CD14-positive monocyte (primary cell): ENCODE measurements at places on chromosomes 5 and 9.

DNA sequence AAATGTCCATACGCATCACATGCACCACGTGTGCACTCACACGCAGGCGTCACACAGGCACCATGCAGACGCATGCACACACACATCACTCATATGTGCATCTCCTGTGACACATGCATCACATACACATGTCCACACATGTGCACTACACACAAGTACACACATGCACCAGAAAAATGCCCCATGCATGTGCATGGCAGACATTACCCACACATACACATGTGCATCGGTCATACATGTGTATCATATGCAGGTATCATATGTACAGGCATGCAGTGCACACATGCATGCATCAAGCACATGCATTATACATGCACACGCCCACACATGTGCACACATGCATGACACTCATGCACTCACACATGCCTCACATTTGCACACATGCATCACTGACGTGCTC is 26.1 kb downstream of the ADAMTS2 start:
- H3K4me1 ChIP-seq = no peaks in the 10 kb centered on the region
- H3K36me3 ChIP-seq = no peaks in the 10 kb centered on the region
- no peak overlapping the region for H3K27ac ChIP-seq
- H3K27me3 ChIP-seq = no peaks in the 10 kb centered on the region
- DNase-seq = no peak
- H3K4me3 ChIP-seq = no peak overlapping the region

GRCh38 chr5:109743770-109744212 is 54.1 kb downstream of the MAN2A1 start:
- no peak for DNase-seq
- no peaks in the 10 kb centered on the region for H3K27me3 ChIP-seq
- H3K27ac ChIP-seq = no peak overlapping the region

GRCh38 chr9:14428781-14429230 is 114.9 kb upstream of the NFIB start:
- H3K36me3 ChIP-seq = no peaks in the 10 kb centered on the region
- no peaks in the 10 kb centered on the region for H3K27me3 ChIP-seq
- H3K27ac ChIP-seq = no peak overlapping the region
- no peak overlapping the region for H3K4me3 ChIP-seq

DNA sequence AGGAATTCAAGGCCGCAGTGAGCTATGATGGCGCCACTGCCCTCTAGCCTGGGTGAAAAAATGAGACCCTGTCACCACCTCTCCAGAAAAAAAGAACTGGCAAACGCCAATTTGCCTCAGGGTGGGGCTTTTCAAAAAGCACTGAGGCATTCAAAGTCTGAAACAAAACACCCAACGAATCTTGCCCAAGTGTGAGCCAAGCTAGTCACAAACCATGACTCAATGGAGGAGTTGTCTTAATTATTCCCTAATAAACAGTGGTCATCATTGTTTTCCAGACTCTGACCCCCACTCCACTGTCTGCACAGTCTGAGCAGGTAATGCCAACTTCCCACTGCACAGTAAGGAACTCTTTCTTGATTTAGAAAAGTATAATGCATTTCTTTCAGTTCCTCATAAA is 16.8 kb downstream of the FRMD3 start:
- H3K4me1 ChIP-seq = peaks cover 32% of the 10 kb centered on the region
- no peaks in the 10 kb centered on the region for H3K36me3 ChIP-seq
- no peaks in the 10 kb centered on the region for H3K27me3 ChIP-seq
- peak overlapping the region; percentile 76 for H3K27ac ChIP-seq
- peak; percentile 35 for DNase-seq
- peak overlapping the region; percentile 31 for H3K4me3 ChIP-seq

- peaks cover 67% of the 10 kb centered on the region for H3K36me3 ChIP-seq
- H3K27ac ChIP-seq = no peak overlapping the region
- no peak overlapping the region for H3K4me3 ChIP-seq
These were observed 4.3 kb downstream of the SURF2 start for GRCh38 chr9:133360400-133361393.

DNA sequence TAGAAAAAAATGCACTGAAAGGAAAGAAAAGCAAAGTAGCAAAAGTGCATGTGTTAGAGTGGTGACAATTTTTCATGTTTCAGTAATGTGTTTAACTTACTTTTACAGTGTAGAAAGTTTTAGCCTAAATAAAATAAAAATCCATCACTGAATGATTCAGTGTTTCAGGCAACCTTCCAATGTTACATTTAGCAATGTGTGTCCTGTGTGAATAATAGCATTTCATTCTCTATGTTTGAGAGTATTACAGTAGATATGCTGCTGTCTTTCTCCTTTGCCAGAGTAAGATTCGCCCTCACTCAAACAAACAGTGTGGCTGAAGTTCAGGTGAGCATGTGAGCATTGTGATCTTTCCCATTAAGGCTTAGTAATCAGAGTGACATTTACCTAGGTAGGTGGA is 171.1 kb downstream of the TARS1 start:
- H3K27me3 ChIP-seq = no peaks in the 10 kb centered on the region
- no peak for DNase-seq
- no peaks in the 10 kb centered on the region for H3K36me3 ChIP-seq
- H3K4me3 ChIP-seq = no peak overlapping the region
- no peak overlapping the region for H3K27ac ChIP-seq

DNA sequence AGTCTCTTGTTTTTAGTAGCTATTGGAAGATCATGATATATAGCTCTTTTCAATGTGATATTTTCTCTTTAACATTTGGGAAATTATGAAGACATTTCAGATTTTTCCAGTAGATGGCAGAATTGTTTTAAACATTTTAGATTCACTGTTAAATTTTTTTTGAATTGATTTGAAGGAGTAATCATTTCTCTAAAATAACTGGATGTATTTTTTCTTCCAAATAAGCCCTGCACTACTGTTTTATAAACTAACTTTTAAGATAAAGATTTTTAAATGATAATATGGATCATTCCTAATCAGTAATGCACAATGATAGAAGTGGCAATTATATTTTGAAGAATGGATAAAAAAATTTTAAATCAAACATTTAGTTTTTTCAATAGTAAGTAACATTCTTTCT is 14.2 kb downstream of the NDUFAF2 start:
- H3K27me3 ChIP-seq = no peaks in the 10 kb centered on the region
- peaks cover 7% of the 10 kb centered on the region for H3K4me1 ChIP-seq
- no peak for DNase-seq
- H3K36me3 ChIP-seq = no peaks in the 10 kb centered on the region
- no peak overlapping the region for H3K27ac ChIP-seq

GRCh38 chr9:121395558-121395957 is 25.5 kb upstream of the STOM start:
- DNase-seq = no peak
- peaks cover 14% of the 10 kb centered on the region for H3K4me1 ChIP-seq
- H3K4me3 ChIP-seq = no peak overlapping the region
- H3K27ac ChIP-seq = no peak overlapping the region

DNA sequence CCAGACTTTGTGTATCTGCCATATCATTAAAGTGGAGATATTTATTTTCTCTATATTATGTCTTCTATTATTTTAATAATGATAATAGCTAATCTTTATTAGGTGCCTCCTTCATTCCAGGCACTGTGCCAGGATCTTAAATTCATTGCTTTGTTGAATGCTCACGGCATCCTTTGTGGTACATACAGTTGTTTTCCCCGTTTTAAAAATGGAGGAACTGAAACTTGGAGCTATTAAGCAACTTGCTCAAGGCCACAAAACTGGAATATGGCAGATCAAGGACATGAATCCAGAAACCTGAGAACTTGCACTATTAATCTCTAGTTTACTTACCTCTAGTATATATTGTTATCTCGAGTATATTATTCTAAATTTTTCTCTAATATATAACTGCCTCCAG is 41.5 kb upstream of the PPP3R2 start:
- H3K4me3 ChIP-seq = no peak overlapping the region
- no peaks in the 10 kb centered on the region for H3K27me3 ChIP-seq
- peak; percentile 30 for DNase-seq
- H3K36me3 ChIP-seq = no peaks in the 10 kb centered on the region

- DNase-seq = no peak
- H3K27ac ChIP-seq = no peak overlapping the region
- H3K4me1 ChIP-seq = no peaks in the 10 kb centered on the region
- H3K36me3 ChIP-seq = no peaks in the 10 kb centered on the region
These were observed 63.2 kb upstream of the RPS23 start for GRCh38 chr5:82341325-82341724.

- no peaks in the 10 kb centered on the region for H3K4me1 ChIP-seq
- DNase-seq = no peak
These were observed 2076.0 kb upstream of the CDH9 start for GRCh38 chr5:29114331-29114768.

- no peak overlapping the region for H3K4me3 ChIP-seq
- no peaks in the 10 kb centered on the region for H3K36me3 ChIP-seq
- no peaks in the 10 kb centered on the region for H3K27me3 ChIP-seq
- H3K4me1 ChIP-seq = no peaks in the 10 kb centered on the region
- H3K27ac ChIP-seq = no peak overlapping the region
These were observed 1084.0 kb upstream of the CDH18 start for GRCh38 chr5:21071986-21072385.

- H3K4me1 ChIP-seq = peaks cover 7% of the 10 kb centered on the region
- H3K27me3 ChIP-seq = no peaks in the 10 kb centered on the region
- no peak overlapping the region for H3K27ac ChIP-seq
These were observed 311.7 kb upstream of the ZNF608 start for GRCh38 chr5:125057912-125058826.

DNA sequence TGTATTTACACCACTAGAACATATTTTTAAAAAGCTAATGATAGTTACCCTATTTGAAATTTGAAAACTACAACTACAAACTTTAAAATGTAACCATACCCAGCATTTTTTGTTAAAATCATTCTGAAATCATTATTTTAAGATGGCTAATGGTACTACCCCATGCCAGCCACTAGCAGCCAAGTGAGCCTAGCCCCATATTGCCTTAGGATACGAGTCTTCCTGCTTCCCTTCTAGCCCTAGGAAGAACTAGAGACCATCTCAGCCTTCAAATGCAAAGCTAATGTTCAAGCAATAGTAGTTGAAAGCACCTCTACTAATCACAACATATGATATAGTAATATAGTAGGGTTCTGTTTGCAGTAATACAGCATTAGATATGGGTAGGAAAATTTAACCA is 24.0 kb upstream of the VCAN start:
- H3K4me3 ChIP-seq = no peak overlapping the region
- no peaks in the 10 kb centered on the region for H3K36me3 ChIP-seq
- DNase-seq = no peak
- no peaks in the 10 kb centered on the region for H3K4me1 ChIP-seq
- H3K27me3 ChIP-seq = no peaks in the 10 kb centered on the region
- H3K27ac ChIP-seq = no peak overlapping the region

- no peaks in the 10 kb centered on the region for H3K36me3 ChIP-seq
- no peak overlapping the region for H3K27ac ChIP-seq
- H3K4me1 ChIP-seq = no peaks in the 10 kb centered on the region
These were observed 79.6 kb downstream of the SMIM15 start for GRCh38 chr5:61082516-61083280.

DNA sequence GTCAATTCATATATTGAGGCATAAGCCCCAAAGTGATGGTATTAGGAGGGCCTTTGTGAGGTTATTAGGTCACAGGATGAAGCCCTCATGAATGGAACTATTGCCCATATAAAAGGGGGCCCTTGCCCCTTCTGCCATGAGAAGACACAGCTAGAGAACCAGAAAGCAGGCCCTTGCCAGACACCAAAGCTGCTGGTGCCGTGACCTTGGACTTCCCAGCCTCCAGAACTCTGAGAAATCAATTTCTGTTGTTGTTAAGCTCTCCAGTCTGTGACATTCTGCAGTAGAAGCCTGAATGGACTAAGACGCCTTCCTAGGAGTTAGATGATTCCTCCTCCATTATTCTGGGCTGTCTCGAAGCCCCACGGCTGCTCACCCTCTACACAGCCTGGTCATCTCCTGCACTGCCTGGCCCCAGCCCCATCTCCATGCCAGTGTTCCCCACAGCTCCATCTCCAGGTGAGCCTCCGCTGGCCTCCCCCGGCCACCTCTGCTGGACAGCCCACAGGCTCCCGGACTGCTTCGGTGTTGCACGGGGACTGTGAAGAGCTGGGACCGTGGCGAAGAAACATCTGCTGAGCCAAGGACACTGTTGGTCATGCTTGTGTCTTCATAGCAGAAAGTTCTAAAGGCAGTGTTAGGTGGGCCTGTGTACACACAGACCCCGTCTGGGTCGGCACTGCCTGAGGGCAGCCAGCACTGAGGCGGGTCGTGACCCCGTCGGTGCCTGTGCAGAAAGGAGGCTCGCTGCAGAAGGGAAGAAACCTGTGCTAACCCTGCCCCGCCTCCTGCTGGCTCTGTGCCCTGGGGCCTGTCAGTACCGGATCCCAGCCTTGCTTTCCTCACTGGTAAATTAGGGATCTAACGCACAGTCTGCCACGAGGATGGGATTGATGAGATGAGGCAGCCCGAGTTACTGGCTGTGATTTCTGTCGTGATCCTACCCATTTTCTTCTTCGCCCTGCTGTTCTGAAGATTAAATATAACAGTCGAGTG is 55.1 kb upstream of the CNOT6 start:
- no peak overlapping the region for H3K4me3 ChIP-seq
- H3K4me1 ChIP-seq = peaks cover 4% of the 10 kb centered on the region
- no peaks in the 10 kb centered on the region for H3K36me3 ChIP-seq
- no peaks in the 10 kb centered on the region for H3K27me3 ChIP-seq
- no peak overlapping the region for H3K27ac ChIP-seq
- no peak for DNase-seq

DNA sequence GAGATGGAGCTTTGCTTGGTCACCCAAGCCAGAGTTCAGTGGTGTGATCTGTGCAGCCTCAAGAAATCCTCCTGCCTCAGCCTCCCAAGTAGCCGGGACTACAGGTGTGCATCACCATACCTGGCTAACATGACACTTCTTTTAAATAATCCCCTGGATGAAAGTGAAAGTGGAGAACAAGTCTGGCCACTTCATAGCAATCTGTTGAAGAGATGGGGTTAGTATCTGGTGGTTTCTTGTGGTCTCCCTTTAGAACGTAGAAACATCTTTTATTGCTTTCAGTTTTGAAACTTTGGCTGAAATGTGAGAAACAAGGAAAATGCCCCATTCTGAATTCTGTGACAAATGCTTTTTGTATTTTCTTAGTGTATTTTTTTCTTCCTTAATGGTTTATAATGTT is 452.5 kb upstream of the RIOK2 start:
- H3K4me1 ChIP-seq = no peaks in the 10 kb centered on the region
- DNase-seq = no peak
- H3K36me3 ChIP-seq = no peaks in the 10 kb centered on the region
- no peaks in the 10 kb centered on the region for H3K27me3 ChIP-seq
- H3K27ac ChIP-seq = no peak overlapping the region

DNA sequence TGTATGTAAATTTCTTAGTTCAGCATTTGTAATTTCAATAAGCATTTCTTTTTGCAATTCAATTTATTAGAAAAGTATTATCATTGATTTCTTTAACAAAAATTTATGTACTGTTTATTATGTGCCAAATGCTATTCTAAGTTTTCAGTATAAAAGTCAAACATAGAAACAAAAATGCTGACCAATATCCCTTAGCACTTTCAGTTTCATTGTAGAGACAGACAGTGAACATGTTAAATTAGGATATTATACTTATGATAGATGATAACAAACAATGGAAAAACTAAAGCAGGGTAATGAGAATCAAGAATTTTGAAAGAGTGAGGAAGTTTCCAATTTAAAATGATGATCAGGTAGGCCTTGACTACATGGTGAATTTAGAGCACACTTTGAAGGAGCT is 1106.0 kb downstream of the TAF11L14 start:
- H3K36me3 ChIP-seq = no peaks in the 10 kb centered on the region
- H3K4me3 ChIP-seq = no peak overlapping the region
- H3K4me1 ChIP-seq = peaks cover 20% of the 10 kb centered on the region
- no peak overlapping the region for H3K27ac ChIP-seq
